ENCODE measurements at places on chromosomes 3 and 15.

DNA sequence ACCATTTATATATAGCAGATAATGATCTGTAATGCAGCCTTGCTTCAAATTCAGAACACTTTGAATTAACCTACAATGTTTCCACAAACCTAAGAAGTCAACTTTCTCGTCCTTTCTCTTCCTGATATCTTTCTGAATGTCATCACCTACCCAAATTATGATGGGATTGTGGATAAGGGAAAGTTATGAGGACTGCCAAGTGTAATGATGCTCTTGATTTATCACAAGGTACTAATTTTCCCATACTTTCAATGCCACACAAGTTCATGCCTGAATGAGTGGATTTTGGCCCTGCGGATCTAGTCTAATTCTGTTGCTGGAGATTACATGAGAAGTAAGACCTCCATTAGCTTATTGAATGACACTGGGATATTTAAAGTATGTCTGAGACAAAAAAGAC is 82.6 kb upstream of the NANOGP8 start:
- DNase-seq, result no peak

GRCh38 chr3:112746675-112747280 is 99.9 kb downstream of the CD200R1L start:
- DNase-seq, result no peak

DNA sequence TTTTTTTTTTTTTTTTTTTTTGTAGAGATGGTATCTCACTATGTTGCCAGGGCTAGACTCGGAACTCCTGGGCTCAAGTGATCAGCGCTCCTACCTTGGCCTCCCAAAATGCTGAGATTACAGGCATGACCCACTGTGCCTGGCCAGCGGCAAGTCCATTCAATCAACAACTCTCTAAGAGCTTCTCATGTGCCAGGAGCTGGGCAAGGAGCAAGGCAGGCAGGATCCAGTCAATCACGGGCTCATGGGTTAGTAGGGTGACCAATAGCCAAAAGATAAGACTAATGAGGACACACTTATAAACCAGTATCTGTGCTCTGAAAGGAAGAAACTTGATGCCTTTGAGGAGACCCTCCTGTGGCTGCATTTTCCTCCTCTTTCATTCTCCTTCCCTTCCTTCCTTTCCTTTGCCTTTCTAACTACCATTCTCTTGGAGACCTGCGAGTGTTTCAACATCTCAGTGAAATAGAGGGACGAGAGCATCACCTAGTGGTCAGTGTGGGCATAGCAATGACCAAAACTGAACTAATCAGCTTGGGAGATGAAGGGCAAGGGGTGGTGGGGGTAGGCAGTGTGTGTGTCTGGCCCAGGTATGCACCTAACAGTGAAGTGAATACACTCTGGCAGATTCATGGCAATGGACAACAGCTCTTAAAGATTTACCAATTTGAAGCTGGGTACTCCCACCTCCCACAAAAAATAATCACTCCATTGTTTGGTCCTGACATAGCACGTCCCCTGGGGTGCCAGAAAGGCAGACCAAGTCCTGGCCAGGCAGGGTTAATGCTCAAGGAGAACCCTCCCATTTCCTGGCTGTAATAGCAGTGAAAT is 6.3 kb downstream of the RPP25 start:
- DNase-seq, result no peak

GRCh38 chr3:47425383-47425778 is 44.6 kb downstream of the PTPN23 start:
- DNase-seq, result no peak

GRCh38 chr3:169998668-169999131 is 32.1 kb downstream of the SEC62 start:
- no peak for DNase-seq

DNA sequence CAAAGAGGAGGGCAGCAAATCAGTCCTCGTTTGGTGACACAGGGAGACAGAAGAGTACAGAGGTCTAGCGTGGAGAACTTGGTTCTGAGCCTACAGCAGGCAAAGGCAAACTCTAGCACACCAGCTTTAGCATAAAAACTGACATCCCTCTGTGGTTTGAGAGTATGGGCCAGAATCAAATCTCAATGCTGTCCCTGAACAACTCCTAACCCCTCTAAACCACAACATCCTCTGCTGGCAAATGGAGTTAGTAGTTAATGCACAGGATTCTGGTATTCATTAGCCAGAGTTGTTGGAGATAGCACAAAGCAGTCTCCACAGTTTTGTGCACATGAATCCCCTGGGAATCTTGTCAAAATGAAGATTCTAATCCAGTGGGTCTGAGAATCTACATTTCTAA is 315.8 kb downstream of the NTRK3 start:
- no peak for DNase-seq

DNA sequence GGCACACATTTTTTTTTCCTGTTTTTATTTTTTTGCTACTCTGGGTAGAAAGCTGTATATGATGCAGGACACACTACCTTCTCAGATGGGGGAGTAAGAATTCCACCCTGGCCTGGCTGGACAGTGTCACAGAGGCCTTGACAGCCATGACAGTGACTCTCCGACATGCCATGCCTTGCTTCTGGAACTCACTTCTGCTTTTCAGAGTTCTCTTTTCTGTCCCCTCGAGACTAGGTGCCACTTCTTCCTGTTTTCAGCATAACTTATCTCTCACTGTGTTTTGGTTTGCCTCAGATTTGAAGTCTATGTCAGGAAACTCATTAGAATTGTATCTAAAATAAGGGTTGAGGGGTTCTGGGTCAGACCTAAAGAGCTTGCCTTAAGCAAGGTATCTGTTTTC is 69.1 kb upstream of the SEC13 start:
- DNase-seq, result no peak

GRCh38 chr3:108403686-108404345 is 106.6 kb downstream of the MYH15 start:
- no peak for DNase-seq

- DNase-seq, result no peak
These were observed 61.5 kb downstream of the OSBPL10 start for GRCh38 chr3:31919528-31919927.

GRCh38 chr15:41779662-41780157 is 5.4 kb downstream of the MAPKBP1 start:
- no peak for DNase-seq

DNA sequence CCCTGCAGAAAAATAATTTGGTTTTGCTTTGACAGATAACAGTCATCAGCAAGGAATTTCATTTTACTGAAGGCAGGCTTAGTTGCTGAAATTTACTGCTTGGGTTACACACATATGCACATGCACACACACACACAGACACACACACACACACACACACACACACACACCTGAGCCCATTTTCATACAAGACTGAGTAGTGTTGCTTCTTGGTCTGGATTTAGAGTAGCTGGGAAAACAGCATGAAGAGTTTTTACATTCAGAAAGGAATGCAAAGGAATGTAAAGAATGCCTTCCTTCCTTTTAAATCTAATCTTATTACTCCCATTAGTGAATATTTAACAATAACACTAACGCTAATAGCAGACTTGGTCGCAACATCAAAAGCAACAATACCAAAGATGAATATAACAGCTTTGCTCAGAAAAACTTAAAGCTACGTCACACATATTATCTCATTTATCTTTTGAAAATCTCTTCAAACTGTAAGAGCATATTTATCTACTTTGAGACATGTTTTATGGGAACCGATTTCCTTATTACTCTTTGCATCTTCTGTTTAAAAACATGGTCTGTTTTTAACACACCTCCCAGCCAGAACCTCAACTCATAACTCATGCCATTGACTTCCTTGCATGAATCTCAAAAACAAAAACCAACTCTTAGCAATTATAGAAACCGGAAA is 32.5 kb downstream of the RFTN1 start:
- DNase-seq, result no peak

GRCh38 chr3:194259982-194260766 is 91.0 kb downstream of the CPN2 start:
- DNase-seq, result no peak

DNA sequence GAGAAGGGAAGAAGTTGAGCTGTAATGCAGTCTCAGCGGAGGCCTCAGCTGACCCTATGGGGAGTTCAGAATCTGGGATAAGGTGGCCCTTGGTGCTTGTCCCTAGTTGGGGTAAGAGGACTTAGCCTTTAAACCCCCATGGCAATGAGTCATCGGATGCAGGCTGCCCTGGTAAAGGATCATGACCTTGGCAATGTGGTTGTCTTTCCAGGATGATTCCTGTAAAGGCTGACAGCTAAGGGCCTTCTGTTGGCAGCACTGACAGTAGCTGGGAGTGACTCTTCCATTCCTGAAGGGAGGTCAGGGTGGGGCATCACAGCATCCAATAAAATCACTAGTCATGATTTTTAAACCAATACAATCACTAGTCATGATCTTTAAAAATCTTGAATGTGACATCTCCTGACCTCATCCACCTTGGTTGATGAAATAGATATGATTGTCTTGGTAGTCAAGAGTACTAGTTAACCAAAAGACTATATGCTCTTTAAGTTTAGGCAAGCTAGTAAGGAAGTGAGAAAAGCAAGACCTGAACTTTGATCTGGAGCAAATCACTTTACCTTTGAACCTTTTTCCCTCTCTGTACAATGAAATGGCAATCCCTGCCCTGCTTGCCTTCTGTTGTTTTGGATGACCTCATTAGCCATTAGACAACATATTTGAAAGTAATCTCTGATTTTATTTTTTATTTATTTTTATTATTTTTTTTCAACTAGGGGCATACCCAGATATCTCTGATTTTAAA is 71.3 kb upstream of the CACNA1D start:
- DNase-seq, result no peak

- no peak for DNase-seq
These were observed 103.1 kb upstream of the BCL6 start for GRCh38 chr3:187848401-187848800.

DNA sequence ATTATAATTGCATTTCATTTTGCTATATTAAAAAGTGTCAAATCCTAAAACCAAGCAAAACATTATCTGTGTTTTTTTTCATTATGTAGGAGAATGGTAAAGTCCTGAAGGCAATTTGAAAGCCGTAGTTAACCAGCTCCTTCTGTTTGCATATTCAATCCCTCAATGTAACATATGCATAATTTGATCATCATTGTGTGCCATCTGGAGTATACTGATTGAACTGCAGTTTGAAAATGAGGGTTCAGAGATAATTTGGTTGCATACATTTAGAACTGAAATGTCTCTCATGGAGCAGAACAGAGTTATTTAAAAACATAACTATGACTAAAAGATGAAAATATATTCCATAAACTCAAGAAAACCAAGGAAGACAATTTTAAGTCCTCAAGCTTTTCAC is 518.6 kb downstream of the GBE1 start:
- DNase-seq, result peak; percentile 18

DNA sequence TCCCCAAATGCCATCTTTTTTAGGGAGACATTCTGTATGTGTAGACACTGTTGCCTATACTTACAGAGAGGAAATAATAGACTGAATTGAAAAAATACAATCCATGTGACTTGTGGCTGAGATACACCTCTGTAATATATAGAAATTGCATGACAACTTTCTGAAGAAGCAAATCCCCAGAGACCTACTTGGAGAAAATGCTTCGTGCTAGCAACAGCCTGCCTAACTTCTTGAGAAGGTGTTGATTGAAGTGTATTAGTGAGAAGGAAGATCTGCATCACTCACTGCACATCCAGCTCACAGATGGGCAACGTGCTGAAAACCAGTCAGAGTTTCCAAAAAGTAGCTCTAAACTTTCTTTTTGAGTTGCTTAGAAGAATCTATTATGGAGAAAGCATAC is 404.1 kb downstream of the EPHB1 start:
- DNase-seq, result no peak

Measured in SK-N-MC (cell line).